Posterior vena cava (tissue), 2 donors: ENCODE measurements at places on chromosomes 4 and X.

GRCh38 chrX:53813670-53814440 lies 127.3 kb upstream of the HUWE1 start:
- no peak for DNase-seq

GRCh38 chr4:54384563-54384962 lies 155.5 kb downstream of the PDGFRA start:
- no peak for DNase-seq

GRCh38 chr4:44149282-44149681 lies 299.3 kb downstream of the KCTD8 start:
- DNase-seq = no peak

DNA sequence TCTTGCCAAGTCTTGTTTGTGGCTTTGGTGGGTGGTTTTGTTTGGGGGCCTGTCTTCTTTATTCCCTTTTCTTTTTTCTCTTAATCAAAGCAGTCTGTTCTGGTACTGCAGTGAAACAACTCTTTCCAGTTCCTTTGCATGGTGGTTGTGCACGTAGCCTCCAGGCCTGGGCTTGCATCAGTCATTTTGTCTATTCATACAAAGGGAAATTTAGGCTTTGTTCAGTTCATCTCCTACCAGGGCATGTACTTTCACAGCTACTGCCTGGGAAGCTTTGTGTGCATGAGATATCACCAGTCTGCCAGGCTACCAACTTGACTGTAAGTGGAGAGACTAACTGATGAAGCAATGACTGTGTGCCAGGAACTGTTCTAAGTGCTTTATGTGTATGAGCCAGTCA lies 8.5 kb downstream of the TRIM2 start:
- no peak for DNase-seq

DNA sequence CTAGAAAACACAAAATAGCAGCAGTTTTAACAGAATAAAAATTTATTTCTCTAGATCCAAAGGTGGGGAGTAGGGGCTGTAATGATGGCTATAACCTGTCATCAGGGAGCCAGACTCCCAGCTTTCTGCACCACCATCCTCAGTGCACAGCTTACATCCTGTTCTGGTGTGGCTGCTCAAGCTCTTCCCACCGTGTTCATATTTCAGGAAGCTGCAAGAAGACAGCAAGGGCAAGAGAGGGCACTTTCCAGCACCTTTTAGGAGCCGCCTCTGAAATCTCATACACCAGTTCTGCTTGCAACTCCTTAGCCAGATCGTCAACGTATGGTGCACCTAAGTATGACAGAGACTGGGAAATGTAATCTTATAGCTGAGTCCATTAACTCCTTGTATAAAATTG lies 253.7 kb downstream of the CENPC start:
- DNase-seq = no peak

DNA sequence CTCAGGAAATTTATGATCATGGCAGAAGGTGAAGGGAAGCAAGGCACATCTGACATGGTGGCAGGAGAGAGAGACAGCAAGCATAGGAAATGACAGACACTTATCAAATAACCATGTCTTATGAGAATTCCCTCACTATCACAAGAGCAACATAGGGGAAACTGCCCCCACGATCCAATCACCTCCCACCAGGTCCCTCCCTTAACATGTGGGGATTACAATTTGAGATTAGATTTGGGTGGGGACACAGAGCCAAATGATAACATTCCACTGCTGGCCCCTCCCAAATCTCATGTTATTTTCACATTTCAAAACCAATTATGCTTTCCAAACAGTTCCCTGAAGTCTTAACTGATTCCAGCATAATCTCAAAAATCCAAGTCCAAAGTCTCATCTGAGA lies 8.2 kb upstream of the TMA16 start:
- no peak for DNase-seq

DNA sequence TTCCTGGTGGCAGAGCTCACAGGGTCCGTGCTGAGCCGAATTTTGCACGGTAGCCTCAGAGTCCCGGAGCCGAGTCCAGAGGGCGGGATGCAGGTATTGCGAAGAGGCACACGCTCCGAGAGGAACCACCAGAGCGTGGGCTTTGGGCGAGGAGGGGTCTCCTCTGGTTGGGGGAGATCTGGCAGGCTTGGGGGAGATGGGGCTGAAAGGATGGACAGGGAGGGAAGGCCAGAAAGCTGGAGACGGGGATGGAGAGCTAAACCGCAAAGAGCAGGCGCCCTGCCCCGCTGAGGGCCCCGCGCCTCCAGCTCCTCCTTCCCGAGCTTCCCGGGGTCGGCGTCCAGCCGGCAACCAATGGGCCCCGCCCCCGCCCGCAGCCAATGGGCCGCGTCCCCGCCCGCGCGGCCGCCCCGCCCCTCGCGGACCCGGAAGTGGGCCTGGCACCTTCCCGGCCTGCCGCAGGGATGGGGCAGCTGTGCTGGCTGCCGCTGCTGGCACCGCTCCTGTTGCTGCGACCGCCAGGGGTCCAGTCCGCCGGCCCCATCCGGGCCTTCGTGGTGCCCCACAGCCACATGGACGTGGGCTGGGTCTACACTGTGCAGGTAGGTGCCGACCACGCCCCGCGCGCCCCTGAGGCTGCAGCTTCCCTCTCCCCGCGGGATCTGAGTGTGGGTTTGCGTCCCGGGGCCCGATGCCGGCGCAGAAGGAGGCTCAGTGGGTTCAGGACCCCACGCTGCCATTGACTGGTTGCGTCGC lies at the start of gene MAN2B2:
Gene MAN2B2 (plus strand): TSS at position 443 of the 756 bp plus-strand sequence. CDS start 22 bp downstream, at position 465.
- peak; percentile 95 for DNase-seq

DNA sequence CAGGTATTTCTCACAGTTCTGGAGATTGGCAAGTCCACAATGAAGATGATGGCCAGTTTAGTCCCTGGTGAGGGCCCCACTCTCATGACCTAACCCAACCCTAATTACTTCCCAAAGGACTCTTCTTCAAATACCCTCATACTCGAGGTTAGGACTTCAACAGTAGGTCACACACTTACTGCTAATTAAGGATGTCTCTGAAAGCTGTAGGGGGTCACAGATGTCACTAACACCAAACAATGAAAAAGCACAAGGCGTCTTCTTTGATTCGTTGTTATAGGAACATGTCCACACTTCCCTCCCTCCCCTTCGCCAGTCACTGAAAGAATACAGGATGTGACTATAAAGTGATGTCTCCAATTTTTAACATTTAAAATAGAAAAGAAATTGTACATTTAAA lies 309.7 kb downstream of the PACRGL start:
- no peak for DNase-seq

DNA sequence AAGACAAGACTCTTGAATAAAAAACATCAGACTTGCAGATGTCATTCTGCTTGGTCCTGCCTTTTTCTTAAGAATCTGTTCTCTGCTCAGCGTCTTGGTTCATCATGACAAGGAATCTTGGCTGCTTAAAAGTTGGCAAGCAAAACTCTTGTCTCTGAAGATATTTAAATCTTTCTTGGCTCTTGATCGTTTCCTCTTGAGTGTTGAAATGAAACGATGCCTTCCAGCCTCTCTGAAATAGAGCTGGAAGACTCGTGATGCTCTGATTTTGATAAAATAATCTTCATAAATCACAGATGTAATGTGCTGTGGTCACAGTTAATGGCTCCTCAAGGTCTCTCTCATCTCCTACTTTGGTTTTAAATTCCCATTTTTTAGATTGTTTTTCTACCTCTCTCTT lies 39.9 kb upstream of the TMEM192 start:
- no peak for DNase-seq

- no peak for DNase-seq
These were observed 1.1 kb downstream of the MOB1B start for GRCh38 chr4:70903291-70903603.

DNA sequence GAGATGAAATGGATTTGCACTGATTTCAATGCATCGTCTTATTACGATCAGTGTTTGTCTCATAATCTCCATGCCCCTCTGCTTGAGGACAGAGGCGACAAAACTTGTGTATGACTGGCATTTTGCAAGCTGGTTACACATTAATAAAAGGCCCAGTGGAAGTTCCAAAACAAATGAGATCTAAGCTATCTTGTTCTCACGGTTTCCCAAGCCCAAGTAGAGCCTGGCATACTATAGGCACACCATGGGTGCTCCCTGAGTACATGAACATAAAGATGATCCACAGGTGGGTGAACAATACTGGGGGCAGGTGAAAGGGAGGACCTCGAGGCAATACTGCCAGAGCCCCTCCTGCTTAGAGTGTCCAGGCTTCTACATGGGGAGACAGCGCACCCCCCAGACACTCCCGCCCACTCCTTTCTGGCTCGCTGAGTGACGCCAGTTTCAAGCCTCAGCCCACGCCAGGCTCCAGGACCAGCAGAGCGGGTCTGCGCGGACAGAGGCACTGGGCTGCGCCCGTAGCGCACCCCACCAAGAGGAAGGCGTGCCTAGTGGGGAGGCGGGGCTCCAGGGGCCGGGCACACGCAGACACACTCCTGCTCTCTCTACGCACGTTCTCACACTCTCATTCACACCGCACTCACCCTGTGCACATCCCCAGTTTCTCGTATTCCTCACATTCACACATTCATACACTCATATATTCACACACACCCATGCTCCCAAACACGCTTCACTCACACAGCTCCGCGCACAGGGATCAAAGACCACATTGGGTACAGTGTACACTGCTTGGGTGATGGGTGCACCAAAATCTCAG lies 8.9 kb upstream of the GSX2 start:
- no peak for DNase-seq

DNA sequence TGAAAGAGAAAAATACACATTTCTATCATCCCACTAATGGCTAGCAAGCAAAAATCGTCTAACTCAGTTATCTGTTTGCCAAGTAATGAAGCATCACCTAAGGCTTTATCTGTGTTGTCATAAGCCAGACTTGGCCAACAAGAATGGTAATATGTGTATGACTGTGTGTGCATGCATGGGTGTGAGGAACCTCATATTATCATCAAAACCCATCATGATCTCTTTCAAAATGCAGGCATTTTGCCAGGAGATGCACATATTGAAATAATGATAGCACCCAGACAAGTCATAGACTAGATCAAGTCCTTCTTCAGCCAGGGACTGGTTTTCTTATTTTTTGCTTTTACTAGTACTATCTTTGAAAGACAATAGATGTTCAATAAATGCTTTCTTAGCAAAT lies 172.5 kb upstream of the FMR1 start:
- DNase-seq = no peak

GRCh38 chr4:119246177-119246733 lies 33.7 kb downstream of the USP53 start:
- no peak for DNase-seq

DNA sequence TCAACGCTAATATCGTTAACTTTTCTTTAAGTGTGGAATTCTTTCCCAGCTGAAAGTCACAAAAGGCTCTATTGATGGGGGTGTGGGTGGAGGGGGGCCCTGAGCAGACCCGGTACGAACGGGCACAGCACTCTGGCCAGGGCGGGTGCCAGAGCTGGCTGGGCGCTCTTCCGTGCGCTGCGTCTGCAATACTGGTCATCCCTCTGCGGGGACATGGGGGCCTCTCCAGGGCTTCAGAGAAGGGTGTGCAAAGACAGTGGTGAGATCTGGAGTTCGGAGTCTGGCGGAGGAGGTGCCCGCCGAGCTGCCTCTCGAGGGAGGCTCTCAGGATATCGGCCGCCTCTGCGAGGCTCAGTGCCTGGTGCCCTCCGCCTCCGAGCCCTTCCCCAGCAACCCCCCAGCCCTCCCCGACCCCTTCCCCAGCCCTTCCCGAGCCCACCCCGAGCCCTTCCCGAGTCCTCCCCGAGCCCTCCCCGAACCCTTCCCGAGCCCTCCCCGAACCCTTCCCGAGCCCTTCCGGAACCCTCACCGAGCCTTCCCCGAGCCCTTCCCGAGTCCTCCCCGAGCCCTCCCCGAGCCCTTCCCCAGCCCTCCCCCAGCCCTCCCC lies 34.3 kb downstream of the FGFRL1 start:
- peak; percentile 63 for DNase-seq

GRCh38 chrX:146056511-146057081 lies 239.0 kb downstream of the SLITRK2 start:
- no peak for DNase-seq

DNA sequence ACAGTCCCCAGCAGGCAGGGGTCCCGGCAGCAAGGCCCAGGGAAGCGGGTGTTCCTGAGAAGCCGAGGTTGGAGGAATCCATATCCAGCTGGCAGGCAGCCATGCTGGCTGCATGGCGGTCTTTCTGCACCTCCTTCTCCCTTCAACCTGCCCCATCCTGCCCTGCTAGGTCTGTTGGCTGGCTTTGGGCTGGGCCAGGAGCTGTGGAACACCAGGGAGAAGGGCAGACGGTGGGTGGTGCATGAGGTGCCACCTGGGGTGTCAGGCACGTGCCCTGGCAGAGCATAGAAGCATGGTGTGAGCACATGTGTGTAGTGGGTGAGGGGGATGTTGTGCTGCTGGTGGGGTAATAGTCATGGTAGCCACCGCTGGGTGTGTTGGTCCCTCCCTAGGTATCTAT lies 150.1 kb downstream of the PJA1 start:
- no peak for DNase-seq

GRCh38 chrX:47148946-47149345 lies 3.9 kb downstream of the RBM10 start:
- DNase-seq = no peak

DNA sequence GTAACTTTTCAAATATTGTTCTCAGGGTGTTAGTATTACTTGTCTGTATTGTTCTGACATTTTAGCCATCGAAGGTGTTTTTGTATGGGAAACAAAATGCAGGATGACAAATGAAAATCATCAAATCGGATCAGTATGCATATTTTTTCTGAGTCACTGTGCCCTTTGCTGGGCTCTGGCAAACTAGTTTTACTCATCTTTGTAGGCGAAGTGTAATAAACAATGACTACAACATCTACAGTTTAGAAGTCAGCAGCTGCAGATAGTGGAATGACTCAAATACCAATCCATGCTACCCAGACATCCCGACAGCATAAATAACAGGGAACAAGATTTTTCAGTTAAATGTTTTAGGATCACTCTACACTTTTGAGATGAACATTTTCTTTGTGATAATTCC lies 557.3 kb upstream of the TENM3 start:
- DNase-seq = no peak
